ENCODE measurements at places on chromosomes 5 and 9.

DNA sequence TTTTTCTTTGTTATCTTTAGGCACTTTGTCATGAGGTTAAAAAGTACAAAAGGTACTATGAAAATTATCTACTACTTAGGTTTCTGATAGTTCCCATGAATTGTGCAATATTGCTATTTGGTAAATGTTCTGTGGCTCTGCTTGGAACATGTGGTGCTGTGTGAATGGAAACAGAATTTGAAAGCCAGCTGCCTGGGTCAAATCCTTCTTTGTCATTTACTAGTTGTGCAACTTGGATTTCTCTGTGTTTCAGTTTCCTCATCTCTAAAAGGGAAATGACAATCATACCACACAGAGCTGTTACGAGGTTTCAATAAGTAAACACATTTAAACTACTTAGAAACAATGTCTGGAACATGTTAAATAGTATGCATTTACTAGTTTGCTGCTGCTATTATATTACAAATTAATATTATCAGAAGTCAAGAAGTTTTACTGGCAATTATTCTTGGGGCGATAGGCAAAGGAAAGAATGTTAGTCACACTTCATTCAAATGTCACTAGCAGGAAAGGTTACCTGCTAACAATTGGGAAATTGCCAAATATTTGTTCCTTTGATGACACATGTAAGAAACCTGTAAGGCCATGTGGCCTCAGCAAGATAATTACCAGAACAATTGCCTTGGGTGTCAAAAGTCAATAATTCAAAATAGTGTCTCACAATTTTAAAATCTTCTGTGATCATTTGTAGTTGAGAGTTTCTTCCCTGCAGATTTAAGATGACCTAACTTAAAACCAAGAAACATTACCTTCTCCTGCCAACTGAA, 184.8 kb downstream of the KIAA0825 start:
- DNase-seq, result no peak

- DNase-seq, result no peak
Observed at GRCh38 chr5:167905919-167906853, 385.3 kb upstream of the WWC1 start.

- DNase-seq, result no peak
Observed at GRCh38 chr5:75496026-75496425, 15.4 kb downstream of the CERT1 start.

GRCh38 chr9:133974631-133975341, 17.3 kb downstream of the VAV2 start:
- no peak for DNase-seq

DNA sequence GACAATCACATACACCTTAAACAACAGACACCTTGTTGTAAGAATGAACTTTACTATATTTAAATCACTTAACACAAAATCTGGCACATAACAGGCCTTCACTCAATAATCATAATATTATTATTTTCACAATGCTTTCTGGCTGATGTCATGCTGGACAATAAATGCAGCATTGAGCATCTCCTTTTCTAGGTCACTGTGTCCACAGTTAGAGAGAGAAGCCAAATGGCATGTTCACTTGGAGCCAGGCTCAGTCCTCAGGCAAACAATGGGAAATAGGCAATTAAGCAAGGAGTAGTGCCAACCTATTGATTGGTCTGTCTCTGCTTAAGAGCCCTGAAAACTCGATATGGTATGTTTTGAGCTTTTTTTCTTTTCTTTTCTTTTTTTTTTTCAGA, 50.6 kb upstream of the KLF4 start:
- no peak for DNase-seq

DNA sequence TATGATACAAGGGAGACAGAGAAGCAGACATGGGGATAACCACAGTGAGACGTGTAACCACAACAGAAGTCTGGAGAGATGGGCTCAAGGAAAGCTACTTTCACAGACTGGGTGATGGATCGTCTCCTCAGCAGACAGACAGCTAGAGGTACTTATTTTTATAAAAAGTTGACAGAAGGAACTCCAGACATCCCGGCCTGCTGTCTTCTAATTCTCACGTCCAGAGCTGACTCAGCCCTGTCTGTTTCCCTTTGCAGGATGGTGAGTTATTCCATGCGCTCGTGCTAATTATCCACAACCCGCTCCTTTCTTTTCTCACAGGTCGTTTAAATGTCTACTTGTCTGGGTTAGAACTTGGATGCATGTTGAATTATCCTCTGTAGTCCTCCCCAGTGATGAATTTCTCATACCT, 304.5 kb downstream of the CWC27 start:
- no peak for DNase-seq

DNA sequence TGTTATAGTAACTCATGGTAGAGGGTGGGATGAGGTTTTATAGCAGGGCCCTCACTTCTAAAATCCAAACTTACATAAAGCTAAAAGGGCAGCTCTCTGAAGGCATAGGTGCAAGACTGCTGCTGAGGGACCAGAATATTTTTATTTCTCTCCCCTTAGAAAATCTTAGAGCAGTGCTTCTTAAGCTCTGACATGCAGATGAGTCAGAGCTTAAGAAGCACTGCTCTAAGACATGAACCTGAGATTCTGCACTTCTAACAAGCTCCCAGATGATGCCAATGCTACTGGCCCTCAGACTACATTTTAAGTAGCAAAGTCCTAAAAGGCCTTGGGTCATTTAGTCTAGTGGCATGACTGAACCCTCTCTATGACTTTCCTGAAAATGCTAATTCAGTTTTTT, 97.6 kb upstream of the SPRY4 start:
- no peak for DNase-seq

DNA sequence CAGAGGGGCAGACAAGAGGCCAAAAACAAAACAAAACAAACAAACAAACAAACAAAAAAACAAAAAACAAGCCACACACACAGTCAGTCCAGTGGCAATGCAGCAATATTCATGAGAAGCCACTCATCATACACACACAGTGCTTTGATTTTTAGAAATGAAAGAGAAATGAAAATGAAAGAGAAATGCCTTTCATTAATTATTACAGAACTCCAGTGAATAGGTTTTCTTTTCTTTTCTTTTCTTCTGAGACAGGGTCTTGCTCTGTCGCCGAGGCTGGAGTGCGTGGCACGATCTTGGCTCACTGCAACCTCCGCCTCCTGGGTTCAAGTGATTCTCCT, 36.9 kb downstream of the SPRY4 start:
- DNase-seq, result no peak

DNA sequence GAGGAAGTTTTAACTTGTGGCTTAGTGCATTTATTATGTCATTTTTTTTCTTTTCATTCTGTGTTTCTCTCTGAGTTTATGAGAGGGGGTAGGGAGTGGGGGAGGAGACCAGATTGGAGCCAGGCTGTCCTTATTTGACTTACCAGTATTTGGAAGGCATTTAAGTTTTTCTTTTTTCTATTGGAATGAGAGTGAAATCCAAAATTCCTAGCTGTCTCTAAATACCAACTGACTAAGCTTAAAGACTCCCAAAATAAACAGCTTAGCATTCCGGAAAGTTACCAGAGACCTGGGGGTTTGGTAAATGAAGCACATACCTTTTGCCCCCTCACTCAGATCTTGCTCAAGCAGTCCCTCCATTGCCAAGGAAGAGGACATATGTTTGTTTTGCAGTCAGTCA, 581.9 kb upstream of the BRINP1 start:
- no peak for DNase-seq

DNA sequence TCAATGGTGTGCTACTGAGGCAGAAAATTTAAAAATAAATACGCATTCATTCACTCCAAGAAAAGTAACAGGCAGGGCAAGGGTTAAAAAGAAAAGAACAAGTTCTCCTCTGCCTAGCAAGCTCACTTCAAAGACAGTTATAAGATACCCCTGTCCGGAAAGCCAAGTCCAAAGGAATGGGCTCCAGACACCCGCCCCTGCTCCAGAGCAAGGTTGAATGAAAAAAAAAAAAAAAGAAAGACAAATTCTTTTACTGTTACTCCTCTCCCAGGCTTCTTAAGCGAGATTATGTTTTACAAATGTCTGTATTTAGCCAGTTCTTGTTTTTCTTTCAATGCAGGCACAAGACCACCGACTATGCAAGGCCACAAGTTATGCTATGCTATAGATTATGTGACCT, 9.1 kb upstream of the ANXA2R start:
- DNase-seq, result no peak

DNA sequence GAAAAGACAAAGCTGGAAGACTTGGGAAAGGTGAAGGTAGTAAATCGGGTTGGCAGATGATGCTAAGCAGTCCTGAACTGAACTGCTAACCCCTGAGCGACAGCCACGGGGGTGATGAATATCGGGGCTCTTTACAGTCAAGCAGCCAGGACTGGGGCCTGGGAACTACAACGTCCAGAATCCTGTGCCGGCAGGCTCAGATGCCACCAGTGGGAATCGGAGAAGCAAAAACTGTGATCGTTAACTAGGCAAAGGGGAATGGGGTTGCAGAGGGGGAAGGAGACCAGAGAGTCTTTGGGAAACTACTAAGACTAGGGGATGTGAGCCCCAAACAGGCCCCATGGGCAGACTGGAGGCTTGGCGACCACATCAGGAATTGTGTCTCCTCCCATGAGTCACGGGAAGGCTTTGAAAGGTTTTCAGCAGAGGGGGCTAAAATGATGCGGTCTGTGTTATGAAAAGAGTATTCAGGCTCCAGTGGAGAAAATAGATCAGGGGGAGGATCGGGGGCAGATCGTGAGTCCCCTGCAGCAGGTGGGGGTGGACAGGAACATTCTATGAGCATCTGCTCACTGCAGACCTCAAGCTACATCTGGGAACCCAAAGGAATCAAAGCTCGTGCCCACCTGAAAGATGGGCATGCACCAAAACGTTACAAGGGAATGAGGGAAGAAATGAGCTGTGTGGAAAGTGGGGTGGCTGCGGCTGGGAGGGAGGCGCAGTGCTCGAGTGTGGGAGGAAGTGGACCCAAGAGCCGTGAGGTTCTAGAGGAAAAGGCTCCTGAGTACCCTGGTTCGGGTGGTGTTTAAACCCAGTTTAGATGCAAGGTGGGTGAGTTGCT, 53.8 kb downstream of the HRH2 start:
- DNase-seq, result no peak

GRCh38 chr9:131478421-131478868, 24.3 kb upstream of the POMT1 start:
- DNase-seq, result peak; percentile 46

DNA sequence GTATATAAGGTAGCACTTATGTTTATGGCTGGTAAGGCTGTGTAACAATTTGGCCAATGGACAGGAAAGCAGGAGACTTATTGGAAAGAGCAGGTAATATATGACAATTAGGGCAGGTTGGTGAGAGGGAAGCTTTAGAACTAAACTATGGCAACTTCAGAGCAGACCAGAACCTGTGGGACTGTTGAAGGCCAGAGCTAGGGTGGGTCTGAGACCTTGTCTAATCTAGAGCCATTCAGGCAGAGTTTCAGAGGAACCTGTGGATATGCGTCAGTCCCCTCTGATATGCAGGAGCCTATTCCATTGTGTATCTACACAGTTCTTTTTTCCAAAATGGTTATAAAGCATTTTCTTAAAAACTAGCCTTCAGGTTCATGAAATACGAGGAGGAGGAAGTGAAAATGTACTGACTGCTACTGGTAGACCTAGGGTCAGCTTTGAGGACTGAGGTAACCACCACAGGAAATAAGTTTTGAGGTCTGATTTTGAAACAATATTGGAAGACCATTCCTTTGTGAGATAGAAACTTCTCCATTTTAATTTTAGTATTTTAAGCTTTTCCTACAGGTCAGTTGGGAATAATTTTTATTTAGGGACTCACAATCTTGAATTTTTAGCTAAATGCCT, 37.6 kb downstream of the ELL2 start:
- DNase-seq, result no peak

- DNase-seq, result no peak
Observed at GRCh38 chr9:37729499-37729898, 24.1 kb upstream of the TRMT10B start.

DNA sequence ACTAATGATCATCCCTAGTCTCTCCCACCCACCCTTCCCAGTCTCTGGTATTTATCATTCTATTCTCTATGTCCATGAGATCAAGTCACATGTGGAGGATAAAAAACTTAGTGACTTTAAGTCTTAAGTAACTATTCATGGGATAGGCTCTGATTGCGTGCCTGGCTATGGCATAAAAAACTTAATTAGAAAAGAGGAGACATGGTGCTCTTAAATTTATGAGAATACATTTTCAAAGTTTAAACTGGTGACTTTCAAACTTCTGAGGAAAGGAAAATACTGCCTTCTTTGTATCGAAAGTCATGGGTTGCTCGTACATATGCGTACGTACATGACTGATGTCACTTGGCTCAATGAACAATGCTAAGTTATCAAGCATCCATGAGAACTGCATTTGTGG, 18.2 kb upstream of the TYRP1 start:
- no peak for DNase-seq

DNA sequence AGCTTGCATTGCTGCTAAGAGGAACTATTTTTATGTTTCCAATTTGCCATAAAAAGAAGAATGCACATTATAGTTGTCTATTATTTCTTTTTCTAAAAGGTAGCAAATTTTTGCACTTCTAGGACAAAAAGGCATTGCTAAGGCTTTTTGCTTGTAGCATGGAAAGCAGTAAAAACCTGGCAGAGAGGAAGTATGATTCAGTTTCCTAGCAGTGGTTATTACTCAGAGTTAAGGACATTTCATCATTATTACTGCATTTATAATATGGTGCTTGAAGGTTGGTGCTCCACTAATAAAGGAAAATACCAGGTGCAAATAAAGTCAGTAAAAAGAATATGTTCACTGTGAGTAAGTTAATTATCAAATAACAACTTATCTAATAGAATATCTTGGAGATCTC, 179.8 kb upstream of the PLPPR1 start:
- no peak for DNase-seq

GRCh38 chr9:12640016-12640587, 53.1 kb upstream of the TYRP1 start:
- no peak for DNase-seq

DNA sequence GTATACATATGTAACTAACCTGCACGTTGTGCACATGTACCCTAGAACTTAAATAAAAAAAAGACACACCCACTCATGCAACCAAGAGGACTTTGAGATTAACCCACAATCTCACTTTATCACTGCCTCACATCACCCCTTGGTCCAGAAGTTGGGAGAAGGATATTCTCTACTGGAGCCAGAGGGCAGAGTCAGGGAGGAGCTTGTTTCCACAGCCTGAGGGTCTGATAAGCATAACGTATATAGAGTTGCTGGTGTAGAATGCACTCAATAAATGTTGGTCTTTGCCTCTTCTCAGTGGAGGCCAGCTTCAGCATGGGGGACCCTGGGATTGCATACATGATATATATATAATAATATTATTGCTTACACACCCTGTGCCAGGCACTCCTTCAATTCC, 10.1 kb downstream of the KCNV2 start:
- no peak for DNase-seq

GRCh38 chr9:129778469-129778868, 24.5 kb upstream of the TOR1B start:
- no peak for DNase-seq

DNA sequence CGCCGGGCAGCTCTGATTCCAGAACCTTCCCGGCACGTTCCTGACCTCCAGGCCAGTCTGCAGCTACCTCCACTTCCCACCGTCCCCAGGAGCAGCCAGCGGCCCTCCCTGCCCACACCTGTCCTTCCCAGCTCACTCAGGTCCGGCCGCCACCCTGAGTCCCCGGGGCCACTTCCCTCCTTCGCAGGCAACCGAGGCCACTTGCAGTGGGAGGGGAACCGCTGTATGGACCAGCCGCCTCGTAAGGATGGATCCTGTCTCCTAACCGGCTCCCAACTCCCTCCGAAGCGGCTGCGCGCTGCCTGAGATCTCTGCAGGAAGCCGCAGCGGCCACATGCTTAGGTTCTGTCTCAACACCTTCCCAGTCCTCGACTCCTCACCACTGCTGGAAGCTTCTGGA, 7.5 kb downstream of the TMEM250 start:
- no peak for DNase-seq

GRCh38 chr5:172115541-172115982, 72.5 kb downstream of the STK10 start:
- DNase-seq, result peak; percentile 44

GRCh38 chr5:15014809-15015208, 143.2 kb upstream of the ANKH start:
- DNase-seq, result no peak
